ENCODE measurements at places on chromosomes 1 and 21.

GRCh38 chr1:71882226-71882625 lies 400.1 kb downstream of the NEGR1 start:
- no peak for DNase-seq

DNA sequence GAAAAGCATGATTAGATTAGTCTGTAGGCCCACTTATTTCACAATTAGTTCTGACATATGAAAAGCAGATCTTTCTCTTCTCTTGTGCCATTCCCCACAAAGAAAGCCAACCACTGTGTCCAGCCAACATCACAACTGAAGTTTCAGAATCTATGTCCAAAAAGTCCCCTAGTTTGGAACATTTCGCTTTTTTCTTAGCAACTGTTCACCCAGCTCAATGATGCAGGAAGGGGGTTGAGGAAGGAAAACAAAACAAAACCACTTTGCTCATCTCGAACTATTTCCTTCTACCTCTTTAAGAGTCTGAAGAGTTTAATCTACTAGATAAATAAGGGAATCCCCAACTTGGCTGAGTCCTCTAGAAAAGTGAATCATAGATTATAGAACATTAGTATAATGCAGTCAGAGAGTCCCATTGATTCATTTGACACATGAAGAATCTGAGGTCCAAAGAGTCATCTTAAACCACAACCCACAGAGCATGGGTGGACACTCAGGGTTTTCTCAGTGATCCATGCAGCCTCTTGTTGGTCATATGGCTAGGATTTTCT lies 159.3 kb upstream of the SGIP1 start:
- DNase-seq: peak; percentile 49

DNA sequence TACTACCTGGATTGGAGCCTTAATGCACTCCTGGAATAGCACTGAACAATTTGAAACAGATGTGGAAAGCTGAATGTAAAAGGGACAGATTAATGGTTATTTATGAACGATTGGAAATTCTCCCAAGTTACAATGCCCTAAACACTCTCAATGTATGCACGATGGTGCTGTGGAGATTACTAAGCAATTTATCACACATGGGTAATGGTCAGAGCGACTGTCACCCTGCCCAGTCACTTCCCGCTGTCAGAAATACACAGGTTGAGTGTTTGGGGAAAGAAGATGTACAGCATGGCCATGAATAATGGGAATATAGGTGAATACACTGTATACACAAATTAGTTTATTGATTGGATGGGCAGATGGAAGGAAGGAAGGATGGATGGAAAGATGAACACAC lies 342.4 kb downstream of the VAV3 start:
- DNase-seq: no peak

DNA sequence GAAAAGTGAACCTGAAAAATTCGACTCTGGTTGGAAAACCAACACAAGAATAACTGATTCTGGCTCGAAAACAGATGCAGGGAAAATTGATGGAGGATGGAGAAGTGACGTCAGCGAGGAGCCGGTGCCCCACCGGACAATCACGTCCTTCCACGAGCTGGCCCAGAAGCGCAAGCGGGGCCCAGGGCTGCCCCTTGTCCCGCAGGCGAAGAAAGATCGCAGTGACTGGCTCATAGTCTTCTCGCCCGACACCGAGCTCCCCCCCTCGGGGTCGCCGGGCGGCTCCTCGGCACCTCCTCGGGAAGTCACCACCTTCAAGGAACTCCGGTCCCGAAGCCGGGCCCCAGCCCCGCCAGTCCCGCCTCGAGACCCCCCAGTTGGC lies 1.9 kb downstream of the RUSC1 start:
- peak; percentile 62 for DNase-seq

DNA sequence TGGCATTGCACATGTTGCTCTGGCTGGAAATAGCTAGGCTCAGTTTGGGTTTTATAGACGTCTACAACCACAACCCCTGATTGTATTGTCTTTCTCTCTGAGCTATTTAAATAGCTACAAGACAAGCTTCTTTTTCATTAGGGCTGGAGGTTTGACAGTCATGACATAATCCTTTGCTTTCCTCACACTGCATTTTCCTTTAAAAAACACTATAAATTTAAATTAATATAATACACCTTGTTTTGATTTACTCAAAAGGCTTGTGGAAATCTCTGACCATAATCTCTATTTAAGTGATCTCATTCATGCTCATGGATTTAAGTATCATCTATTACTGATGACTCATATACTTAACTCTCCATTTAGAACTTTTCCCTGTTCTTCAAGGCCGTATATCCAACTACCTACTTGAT lies 50.4 kb upstream of the PTGFR start:
- no peak for DNase-seq
